Cortex of kidney (tissue), 1 donor: ENCODE measurements at places on chromosomes 16 and 17.

- DNase-seq: no peak
Observed at GRCh38 chr16:12411516-12411915, 392.2 kb downstream of the CPPED1 start.

DNA sequence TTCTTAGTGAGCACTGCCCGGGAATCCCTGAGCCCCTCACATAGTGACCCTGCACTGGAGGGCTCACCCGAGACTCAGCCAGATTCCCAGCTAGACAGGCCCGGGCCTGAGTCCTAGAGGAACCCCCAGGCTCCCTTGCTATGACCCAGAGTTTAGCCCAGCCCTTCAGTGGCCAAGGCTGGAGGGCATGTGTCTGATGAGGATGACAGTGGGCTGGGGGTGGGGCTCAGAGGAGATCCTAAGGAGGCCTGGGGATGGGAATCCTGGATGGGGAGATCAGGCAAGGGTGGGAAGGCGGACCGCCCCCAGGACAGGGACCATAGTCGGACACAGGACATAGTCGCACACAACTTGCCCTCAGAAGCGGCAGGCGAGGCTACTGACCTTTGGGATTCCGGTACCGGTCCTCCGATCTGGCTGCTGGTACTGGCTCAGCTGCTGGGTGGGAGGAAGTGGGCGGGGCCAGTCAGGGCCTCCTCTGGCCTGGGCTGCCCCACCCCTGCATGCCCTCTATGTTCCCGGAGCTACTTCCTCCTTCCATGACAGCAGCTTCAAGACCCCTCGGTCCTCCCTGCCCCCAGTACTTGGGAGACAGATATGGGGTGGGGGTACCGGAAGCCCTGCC lies 1.1 kb downstream of the CD79B start:
- DNase-seq: no peak

DNA sequence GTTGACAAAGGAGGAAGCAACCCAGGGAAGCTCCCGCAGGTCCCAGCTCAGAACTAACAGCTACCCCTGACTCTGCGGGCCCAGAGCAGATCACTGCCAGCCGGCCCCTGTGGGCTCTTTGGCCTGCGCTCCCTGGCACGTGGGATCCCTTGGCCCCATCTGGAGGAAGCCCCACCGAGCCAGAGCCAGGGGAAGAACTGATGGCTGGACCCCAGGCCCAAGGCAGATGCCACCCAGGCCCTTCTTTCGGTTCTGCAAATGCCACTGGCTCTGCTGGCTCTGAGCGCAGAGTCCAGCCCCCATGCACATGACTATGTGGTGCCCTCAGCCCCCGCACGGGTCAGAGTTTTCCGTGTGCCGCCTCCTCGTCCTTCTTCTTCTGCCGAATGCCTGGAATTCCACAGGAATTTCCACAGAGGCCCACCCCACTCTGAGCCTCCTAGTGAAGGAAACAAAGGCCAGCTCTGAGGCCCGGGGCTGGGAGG lies 35.8 kb upstream of the SNN start:
- DNase-seq: no peak

- DNase-seq: no peak
Observed at GRCh38 chr17:28476076-28476865, 2.8 kb downstream of the SLC13A2 start.

DNA sequence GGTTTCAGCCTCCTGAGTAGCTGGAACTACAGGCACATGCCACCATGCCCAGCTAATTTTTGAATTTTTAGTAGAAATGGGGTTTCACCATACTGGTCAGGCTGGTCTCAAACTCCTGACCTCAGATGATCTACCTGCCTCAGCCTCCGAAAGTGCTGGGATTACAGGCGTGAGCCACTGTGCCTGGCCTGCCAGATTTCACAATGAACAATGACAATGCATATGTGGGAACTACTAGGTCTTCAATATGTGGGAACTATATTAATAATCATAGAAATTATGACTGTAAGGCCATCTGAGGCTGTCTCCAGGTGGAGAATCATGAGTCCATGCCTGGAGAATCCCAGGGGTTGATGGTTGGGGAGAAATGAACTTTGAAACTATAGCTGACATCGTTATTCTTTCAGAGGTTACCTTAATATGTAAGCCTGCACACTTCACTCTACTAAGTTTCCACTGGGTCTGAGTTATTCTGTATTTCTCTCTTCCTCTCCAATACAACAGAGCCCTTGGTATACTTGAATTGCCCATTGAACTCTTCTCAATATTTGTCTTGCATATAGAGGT lies 7.2 kb upstream of the DRC7 start:
- no peak for DNase-seq

DNA sequence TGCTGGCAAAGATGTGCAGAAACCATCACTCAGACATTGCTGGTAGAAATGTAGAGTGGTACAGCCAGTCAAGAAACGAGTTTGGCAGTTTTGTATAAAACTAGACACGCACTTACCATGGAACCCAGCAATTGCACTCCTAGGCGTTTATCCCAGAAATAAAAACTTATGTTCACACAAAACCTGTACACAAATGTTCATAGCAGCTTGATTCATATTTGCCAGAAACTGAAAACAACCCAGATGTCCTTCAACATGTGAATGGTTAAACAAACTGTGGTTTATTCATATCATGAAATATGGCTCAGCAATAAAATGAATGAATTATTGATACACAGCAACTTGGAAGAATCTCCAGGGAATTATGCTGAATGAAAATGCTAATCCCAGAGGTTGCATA lies 570.0 kb downstream of the CDH13 start:
- DNase-seq: no peak

- DNase-seq: no peak
Observed at GRCh38 chr17:49403514-49404289, 11.0 kb downstream of the PHB1 start.

- DNase-seq: no peak
Observed at GRCh38 chr17:42061646-42062487, 11.5 kb upstream of the C17orf113 start.

GRCh38 chr17:279331-279730 lies 73.3 kb downstream of the RPH3AL start:
- DNase-seq: no peak

GRCh38 chr17:43769859-43770258 lies 8.9 kb downstream of the DUSP3 start:
- DNase-seq: no peak

GRCh38 chr16:67526149-67526791 lies 2.4 kb upstream of the RIPOR1 start:
- DNase-seq: no peak

DNA sequence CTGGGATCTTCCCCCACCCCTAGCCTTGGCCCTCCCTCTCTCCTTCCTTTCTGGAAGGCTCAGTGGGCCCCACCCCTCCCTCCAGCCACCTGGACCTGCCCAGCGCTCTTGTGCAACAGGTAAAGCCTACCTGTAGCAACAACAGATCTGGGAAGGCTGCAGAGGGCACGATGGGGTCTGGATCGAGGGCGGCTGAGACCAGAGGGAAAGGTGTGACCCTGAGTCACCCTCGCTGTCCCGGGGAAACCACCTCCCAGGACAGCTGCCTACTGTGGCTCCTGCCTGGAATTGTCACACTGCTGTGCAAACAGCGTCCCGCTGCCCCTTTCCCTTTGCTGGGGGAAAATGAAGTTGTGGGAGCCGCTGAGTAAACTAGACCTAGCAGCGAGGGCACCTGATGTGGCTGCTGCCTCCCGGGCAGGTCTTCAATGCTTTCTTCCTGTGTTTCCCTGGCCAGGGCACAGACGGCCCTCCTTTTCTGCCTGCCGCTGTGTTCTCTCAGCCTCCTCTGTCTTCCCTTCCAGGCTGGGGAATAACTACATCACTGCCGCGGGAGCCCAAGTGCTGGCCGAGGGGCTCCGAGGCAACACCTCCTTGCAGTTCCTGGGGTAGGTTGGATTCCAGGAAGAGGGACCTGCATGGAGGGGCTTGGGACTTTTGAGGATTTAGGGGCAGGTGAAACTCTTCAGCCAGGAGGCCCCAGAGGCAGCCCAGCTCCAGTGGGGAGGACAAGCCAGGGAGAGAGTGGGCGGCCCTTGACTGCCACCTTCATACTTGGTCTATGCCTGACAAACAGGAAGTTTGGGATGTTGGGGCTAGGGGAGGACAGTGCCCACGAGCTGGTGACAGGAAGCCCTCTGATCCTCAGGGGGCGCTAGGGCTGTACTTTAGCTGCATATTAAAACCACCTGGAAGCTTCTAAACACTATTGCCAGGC lies 22.2 kb upstream of the CYLD start:
- DNase-seq: no peak

DNA sequence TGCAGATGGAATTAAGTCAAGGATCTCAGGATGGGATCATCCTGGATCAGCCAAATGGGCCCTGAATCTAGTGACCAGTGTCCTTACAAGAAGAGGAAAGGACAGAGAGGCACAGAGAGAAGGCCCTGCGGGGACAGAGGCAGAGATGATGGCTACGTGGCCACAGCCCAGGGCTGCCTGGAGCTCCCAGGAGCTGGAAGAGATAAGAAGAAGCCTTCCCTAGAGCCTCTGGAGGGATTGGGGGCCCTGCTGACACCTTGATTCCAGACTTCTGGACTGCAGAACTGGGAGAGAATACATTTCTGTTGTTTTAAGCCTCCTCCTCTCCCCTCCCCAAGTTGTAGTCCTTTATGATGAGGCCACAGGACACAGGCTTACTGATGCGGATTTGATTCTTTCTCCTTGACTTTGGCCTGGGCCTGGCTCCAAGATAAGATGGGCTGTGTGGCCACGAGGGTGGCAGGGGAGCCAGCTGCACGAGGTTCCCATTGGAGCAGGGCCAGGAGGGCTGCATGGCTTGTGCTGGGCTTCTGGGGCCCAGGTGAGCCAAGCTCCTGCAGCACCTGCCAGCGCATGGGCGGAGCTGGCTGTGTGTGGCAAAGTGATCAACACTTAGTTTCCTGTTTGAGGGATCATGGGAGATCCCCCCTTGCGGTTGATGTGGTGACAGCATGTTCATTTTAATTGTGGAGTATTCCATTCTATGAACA lies 146.1 kb downstream of the IRF8 start:
- no peak for DNase-seq

DNA sequence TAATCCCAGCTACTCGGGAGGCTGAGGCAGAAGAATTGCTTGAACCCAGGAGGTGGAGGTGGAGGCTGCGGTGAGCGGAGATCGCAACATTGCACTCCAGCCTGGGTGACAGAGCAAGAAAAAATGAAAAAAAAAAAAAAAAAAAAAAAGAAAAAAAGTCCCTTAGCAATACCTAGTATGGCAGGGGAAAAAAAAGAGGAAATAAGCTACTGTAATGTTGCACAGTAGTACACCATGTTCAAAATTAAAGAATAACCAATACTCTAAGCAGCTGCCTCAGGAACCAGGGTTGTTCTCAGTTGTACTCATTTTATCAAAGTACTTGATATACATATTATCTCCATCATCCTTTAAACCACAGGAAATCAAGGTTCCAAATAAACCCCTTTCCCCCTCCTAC lies 17.3 kb upstream of the TXNDC11 start:
- no peak for DNase-seq

DNA sequence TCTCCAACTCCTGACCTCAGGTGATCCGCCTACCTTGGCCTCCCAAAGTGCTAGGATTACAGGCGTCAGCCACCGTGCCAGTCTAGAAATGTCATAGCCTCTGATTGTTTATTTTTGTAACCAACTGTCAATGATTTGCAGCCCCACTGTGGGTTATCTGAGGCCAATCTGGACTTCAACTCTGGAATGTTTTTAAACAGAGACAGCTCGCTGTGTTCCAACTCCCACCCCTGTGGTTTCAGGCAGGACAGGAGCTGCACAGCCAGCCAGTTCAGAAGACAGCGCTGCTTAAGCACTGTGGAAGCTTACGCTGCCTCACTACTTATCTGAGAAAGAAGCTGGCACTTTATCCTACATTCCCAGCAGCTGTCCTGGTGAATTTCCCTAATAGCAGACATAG lies 19.5 kb downstream of the MRM3 start:
- DNase-seq: no peak

DNA sequence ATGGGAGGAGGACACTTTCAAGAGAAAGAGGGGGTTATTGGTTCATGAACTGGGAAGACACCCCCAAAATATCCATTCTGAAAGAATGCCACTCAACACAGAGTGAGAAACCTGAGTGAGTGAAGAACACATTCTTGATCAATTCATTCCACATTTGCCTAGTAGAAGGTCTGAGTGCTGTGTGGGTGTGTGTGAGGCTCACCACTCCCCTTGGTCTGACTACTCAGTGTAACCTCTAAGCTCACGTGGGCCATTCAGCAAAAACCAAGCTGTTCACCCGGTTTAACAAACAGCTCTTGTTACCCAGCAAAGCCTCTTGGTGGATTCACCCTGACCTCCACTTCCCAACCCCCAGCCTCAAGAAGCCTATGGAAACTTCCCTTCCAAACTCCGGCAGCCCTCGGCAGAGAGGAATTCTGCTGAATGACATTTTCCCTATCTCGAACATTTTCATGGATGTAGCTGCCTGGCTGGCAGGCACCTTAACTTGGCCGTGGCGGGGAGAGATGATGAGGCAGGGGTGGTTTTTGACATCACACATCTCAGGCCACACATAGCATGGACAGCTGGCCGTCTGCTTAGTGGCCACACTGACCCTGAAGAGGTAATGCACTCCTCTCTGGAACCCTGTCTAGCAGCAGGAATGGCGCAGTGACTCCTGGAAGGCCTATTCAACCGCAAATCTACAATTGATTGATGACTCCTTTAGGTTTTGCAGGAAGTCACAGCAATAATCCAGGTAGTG lies 11.6 kb downstream of the ST6GALNAC1 start:
- DNase-seq: no peak

DNA sequence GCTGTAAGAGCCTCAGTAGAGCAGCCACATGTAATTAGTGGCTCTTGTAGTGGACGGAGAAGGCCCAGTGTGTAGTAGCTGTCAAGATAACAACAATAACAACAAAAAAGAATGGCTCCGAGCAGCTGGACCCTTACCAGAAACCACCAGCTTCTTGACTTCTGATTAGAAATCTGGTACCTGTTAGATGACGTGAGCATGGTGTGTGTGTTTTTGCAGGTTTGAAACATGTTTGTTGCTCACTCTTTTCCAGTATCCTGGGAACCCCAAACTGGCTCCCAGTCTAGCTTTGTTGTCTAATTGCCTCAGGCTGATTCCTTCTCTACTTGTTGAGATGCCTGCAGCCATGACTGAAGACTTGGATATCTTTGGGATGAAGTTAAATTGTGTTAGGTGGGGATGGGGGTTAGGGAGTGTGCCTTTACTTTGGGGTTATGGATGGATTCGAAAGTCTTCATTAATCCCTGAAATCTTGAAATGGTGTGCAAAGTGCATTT lies 21.0 kb downstream of the IGF2BP1 start:
- no peak for DNase-seq

GRCh38 chr16:2871926-2872325 lies 11.1 kb upstream of the FLYWCH2 start:
- DNase-seq: no peak

GRCh38 chr16:64469906-64470702 lies 651.8 kb downstream of the CDH11 start:
- DNase-seq: no peak

DNA sequence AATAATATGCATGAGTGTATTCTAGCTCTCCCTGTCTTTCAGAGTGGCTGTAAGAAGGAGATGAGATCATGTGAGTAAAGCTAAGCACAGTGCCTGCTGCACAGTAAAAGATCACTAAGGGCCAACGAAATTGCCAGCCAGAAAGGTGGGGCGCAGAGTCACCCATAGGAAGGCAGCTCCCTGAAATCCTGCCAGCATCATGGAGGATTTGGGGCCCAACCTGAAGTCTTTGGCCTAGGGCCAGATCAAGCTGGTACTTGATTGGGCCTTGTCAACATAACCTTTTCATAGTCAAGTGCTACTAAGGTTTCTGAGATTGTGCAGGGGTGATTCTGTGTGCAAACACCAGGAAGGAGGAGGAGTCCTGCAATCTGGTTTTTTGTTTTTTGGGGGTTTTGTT lies 16.5 kb downstream of the SCNN1B start:
- no peak for DNase-seq

GRCh38 chr17:57092171-57092570 lies 7.1 kb downstream of the AKAP1 start:
- no peak for DNase-seq
